Right ventricle myocardium superior (tissue), 1 donor: ENCODE measurements at places on chromosomes 1 and 21.
A peak's percentile ranks its signal among the peaks of the same experiment; 100 is the strongest.

- no peak for DNase-seq
Observed at GRCh38 chr21:42527127-42527488, 13.5 kb downstream of the SLC37A1 start.

GRCh38 chr1:225479341-225479740 is 51.5 kb upstream of the LBR start:
- DNase-seq, result no peak

- no peak for DNase-seq
Observed at GRCh38 chr1:175754921-175755320, 11.5 kb upstream of the TNR start.

GRCh38 chr1:108892356-108893140 is 15.8 kb downstream of the GPSM2 start:
- no peak for DNase-seq

DNA sequence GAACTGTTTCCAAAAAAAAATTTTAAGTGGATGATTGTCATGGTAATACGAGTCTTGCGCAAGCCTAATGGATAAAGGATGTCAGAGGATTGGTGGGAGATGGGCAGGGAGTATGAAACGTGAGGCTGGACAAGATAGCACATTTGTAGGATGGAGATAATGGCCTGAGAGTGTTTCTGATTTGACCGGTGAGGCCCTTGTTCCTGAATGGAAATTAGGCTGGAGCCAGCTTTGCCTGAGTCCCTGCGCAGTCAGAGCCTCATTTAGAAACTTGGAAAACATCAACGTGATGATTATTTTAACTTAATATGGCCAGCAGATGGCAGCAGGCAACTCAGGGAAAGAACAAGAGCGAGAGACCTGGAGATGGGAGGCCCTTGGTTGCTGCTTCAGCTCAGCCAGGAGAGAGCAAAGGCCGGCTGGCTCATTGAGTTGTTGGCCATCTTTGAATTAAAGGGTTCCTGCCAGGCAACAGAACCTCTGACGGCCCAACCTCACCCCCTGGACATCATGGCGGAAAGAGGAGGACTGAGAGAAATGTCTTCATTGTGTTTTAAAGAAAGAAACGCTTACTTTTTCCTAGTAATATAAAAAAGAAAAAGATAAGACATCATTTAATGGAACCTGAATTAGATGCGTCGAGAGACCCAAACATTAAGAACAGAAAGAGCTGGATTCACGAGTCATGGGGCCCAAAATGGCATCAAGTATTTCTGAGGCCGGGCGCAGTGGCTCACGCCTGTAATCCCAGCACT is 80.3 kb downstream of the SELENOF start:
- DNase-seq, result peak; percentile 62

DNA sequence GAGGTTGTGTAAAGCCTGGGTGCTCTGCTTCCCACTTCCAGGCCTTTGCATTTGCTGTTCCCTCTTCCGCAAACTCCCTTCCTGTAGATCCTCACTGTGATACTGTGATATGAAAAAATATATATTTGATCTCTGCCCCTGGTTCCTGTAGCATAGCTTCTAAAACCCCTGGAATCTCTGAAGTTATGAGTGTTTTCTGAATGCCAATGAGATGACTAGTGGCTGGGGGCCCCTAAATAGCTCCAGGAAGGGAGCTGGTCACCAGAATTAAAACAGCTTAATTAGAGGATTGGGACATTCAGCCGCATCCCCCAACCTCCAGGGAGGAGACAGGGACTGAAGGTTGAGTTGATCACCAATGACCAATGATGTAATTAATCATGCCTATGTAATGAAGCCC is 21.9 kb downstream of the DUSP10 start:
- no peak for DNase-seq

DNA sequence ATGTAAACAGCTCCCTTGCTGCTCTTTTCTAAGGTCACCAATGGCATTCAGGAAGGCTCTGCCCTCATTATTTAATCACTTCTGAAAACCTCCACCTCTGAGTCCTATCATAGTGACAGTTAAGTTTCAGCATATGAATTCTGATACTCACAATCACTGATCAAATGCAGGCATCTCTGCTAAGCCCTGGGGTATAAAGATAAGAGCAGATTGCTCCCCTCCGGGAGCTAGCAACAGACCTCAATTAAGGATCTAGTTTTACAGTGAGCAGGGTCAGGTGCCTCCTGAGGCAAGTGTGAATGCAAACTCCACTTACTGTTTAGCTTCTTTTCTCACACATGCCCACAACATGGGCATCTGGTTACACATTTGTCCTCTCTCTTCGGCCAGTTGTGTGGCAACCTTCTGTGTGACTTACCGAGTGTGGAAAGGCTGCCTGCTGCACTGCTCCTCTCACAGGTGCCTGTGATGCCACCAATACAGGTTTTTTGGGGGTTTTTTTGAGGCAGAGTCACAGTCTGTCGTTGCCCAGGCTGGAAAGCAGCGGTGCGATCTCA is 15.0 kb downstream of the IL10RB start:
- DNase-seq, result no peak

GRCh38 chr21:45736690-45737484 is 93.4 kb downstream of the PCBP3 start:
- DNase-seq, result no peak

DNA sequence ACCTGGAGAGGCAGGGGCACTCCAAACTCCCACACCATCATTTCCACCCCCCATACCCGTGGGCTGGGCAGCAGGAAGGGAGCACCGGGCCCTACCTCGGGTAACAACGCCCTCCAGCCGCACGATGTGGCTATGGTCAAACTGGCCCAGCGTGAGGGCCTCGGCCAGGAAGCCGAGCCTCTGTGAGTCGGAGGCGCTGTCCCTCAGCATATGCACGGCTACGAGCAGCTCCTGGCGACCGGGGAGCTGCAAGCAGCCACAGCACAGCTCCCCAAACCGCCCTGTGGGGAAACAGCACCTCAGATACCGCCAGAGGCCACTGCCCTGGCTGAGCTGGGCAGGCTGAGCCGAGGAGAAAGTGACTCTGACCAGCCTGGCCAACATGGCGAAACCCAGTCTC is 29.2 kb downstream of the CDCA8 start:
- no peak for DNase-seq

DNA sequence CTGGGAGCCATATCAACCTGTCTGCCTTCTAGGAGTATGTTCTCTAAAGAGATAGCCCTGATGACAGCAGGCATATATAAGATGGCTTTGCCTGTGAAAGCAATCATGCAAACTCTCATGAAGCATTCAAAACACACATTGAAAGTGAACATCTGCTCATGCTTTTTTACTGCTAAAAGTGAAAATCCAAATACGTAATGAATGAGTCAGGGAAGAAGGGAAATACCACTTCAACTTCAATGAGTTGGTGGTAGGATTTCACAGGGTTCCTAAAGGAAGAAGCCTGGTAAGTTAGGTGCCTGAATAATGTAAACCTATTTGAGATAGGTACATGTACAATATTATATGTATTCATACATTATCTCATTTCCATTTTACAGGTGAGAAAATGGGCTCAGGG is 50.5 kb upstream of the SLFNL1 start:
- DNase-seq, result no peak
